PC-9 (cell line): ENCODE measurements at places on chromosomes 3 and 15. TPM values are rescaled to one million over a fixed set of nuclear protein-coding genes. Genes with fewer than 3 reads are reported as not detected.

Gene DHFR2
- total RNA-seq, result 6.4 and 8.2 TPM in 2 replicates

Gene CCDC54
- not detected in 2 replicates for total RNA-seq

Gene HIGD2B
- 0.35 TPM in 1 of 2 replicates, not detected in the other for total RNA-seq

Gene TERC
- total RNA-seq, result 7.6 and 22.7 TPM in 2 replicates

Gene LRRC15
- 0.08 TPM in 1 of 2 replicates, not detected in the other for total RNA-seq

Gene CYP8B1
- total RNA-seq, result not detected in 2 replicates

DNA sequence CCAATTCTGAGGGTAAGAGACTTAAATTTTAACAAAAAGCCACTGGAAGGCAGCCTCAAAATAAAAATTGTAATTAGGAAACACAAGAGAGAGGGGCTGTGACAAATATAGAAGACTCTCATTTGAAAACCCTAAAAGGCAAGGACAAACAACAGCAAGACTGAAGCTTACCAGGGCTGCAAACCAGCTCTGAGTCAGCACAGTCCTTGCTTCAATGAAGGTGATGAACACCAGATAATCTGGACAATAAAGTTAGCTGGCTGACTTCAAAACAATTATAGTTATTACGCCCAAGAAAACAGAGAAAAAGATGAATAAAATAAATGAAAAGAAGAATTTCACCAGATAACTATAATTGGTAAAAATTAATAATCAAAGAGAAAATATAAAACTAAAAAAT, 149.3 kb upstream of the NSMCE3 start:
- no peak for DNase-seq

DNA sequence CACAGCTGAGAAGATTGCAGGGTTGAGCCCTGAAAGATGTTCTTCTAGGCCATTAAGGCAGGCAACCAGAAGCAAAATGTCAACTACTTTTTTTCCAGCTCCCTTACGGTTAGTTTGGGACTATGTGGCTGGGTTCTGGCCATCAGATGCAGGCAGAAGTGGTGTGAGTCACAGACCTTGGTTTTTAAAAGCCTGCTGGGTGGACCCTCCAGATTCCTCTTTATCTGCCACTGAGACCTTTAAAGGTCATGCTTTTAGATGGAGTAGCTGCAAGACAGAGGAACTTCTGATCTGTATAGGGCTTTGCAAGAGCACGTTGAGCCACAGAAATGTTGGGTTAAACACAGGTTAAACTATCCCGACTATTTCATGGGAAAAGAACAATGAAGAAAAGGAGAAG, 102.9 kb downstream of the CHST2 start:
- DNase-seq, result no peak

DNA sequence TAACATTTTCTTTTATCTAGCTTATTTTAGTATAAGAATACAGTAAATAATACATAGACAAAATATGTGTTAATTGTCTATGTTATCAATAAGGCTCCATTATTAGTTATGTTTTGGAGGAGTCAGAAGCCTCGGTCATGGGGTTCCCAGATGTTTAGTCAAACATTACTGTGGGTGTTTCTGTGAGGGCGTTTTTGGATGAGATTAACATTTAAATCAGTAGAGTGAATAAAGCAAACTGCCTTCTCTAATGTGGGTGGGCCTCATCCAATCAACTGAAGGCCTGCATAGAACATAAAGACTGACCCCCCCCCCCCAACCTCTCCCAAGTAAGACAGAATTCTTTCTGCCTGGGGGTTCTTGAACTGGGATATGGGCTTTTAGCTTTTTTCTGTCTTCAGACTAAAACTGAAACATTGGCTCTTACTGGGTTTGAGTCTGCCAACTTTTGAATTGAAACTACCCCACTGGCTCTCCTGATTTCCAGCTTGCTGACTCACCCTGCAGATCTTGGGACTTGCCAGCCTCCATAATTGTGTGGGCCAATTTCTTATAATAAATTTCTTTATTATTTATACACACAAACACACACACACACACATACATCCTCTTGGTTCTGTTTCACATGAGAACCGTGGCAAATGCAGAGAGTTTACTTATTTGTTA, 192.0 kb downstream of the TPRG1 start:
- DNase-seq, result no peak

GRCh38 chr3:172808969-172809546, 58.5 kb downstream of the ECT2 start:
- peak; percentile 38 for DNase-seq

DNA sequence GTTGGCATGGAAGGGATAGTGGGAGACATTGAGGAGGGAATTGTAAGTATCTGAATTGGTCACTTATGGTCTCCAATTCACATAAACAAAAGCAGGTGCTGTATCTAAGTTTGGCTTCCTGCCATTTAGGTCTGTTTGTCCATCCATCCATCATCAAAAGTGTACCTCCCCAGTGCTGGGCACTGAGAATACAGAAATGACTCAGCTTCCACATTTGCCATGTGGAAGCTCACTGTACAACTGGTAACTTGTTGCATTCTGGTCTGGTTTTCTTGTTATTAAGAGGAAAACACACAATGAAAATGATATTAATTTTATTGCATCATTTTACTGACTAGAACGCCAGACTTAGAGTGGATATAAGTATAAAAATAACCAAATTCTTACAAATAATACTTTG, 30.9 kb upstream of the MUC13 start:
- no peak for DNase-seq

GRCh38 chr3:106566277-106566676, 697.5 kb upstream of the CBLB start:
- DNase-seq, result no peak

- DNase-seq, result no peak
These were observed 321.2 kb downstream of the RBMS3 start for GRCh38 chr3:29601861-29602585.

GRCh38 chr15:101694261-101694660, 30.0 kb downstream of the TARS3 start:
- no peak for DNase-seq

DNA sequence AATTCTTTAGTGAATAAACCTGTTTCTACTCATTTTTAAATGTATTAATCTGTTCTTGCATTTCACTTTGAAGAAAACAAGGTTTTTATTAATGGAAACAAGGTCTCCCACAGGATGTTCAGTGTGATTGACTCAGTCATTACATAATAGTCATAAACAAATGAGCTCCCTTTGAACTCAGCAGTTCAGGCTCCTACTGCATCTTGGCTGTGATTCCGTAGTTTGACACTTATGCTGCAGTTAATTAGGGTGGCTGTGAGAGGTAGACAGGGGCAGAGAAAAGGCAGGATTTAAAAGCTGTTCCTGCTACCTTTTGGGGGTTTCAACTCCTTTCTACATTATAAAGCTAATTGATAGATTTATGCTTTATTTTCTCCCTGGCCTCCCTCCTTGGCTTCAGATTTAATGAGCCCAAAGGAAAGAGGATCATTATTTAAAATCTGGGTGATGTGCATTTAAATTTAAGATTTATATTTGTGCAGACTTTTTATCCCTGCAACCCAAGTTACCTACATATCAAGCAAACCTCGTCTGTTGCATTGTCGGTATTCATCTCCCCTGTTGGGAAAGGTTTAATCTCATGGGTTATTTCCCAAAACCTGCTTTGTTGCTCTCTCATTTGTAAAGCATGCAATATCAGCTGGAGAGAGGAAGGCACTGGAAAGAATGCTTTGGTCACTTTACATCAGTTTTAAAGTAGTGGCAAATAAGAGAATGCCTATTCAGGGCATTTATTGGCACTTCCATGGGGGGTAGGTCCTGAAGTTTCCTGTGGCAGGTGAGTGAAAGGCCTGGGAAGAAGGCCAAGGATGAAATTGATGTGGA, 345.0 kb upstream of the NR2E3 start:
- no peak for DNase-seq

- no peak for DNase-seq
These were observed 25.6 kb upstream of the ATG7 start for GRCh38 chr3:11246663-11246970.

DNA sequence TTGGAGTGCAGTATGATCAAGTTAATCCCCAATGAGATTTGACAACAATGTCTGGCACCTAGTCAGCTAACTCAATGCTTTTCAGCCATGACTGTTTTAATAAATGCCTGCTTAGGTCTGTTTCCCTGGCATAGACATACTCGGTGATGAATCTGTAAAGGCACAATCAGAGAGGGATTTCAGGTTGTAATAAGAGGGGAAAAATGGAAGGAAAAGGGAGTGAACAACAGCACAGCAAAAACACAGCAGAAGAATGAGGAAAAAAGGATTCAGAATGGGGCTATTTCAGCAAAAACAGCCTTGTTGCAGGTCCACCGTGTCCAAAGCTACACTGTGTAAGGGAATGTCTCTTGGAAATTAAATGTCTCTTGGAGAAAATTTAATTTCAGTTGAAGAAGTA, 19.3 kb upstream of the CHD2 start:
- DNase-seq, result no peak

GRCh38 chr3:193885832-193886231, 250.1 kb upstream of the HES1 start:
- peak; percentile 99 for DNase-seq

GRCh38 chr15:100349696-100350433, 8.1 kb upstream of the ADAMTS17 start:
- DNase-seq, result peak; percentile 95

GRCh38 chr3:95311272-95311671, 1248.4 kb downstream of the NSUN3 start:
- no peak for DNase-seq

GRCh38 chr3:48516571-48516970, 12.6 kb upstream of the SHISA5 start:
- DNase-seq, result no peak
